Daoy (cell line): ENCODE measurements at places on chromosomes 1 and 21. TPM values are rescaled to one million over a fixed set of nuclear protein-coding genes. Genes with fewer than 3 reads are reported as not detected.

LRIG2 gene
- total RNA-seq: 5.0 and 8.6 TPM in 2 replicates

- peak; percentile 66 for DNase-seq
These were observed 60.7 kb downstream of the MORN1 start for GRCh38 chr1:2330519-2331199.

DNA sequence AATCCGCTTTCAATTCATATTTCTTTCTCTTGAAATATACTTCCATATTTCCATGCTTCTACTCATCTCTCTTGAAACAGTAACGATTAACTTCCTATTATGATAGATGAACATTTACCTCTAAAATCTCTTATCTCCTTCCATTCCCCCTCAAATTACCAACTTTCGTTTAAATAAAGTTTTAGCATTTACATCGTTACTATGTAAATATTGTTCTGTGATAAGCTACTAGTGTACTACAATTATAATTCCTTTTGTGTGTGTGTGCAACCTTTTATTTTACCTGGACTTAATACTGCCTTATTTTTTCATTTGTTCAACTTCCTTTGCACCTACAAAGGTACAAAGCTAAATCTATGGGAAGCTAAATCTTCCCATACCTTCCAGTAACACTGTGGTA, 4.5 kb downstream of the FOXE3 start:
- DNase-seq: no peak

GRCh38 chr1:29011775-29012174, 97.4 kb downstream of the EPB41 start:
- DNase-seq: no peak

DNA sequence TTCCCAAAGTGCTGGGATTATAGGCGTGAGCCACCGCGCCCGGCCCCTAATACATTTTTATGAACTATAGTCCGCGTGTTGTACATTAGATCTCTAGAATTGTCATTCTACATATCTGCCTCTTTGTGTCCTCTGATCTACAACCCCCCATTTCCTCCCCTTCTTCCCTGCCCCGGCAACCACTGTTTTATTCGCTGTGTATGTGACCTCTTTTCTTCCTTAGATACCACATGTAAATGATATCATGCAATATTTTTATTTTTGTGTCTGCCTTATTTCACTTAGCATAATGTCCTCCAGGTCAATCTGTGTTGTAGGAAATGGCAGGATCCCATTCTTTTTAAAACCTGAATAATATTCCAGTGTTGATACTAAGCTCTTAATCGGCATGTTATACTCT, 99.5 kb upstream of the NRIP1 start:
- no peak for DNase-seq

DNA sequence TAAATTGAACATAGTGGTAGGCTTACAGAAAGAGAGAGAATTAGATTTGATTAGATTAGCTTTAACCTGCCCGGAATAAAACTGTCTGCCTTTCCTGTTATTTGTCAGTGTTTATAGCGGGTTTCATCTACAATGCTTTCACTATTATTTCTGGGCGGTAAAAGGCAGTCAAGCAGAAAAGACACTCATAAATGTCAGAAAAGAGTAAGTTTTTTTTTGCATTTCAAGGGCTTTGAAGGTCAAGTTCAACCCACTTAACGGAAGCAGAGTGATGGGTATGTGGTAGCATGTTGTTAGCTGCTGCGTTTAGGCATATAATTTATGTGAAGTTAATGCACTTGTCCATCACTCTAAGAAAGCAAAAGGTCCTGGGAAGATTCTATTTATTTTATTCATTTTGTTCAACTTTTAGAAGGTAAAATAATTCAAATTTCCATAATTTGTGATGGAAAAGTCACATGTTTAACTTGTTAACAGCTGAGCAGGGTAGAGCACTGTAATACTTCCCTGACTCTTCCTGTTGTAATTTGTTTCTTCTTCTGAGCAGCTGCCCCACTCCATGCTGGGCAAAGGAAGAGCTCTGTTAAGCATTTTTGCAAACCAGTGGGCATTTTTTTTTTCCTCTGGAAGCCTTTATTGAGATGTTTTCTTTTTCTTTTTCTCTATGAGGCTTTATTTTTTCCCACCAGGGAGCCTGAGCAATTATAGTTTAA, 220.1 kb downstream of the ST6GALNAC3 start:
- no peak for DNase-seq

GRCh38 chr1:84253036-84253435, 48.5 kb upstream of the SAMD13 start:
- DNase-seq: peak; percentile 36

DNA sequence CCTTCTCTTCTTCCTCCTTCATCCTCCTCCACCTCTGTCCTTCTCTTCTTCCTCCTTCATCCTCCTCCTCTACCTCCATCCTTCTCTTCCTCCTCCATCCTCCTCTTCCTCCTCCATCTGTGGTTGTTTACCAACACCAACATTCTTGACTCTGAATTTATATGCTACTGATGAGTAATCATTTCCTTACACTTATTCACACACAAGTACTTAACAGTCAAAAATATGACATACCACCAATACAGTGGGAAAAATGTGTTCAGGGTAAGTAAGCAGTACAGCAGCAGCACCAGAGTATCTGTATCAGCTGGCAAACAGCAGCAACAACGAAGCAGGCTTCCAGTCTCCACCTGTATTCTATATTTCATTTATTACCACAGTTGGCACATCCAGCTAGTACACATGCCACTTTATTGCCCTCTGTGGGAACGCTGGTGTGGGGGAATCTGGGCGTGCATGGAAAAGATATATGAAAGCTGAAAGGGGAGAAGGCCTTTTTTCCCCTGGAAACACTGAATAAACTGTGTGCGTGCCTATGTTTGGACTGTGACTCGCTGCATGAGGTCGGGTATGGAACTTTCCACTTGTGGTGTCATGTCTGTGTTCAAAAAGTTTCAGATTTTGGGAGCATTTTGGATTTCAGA, 16.0 kb downstream of the ADSS2 start:
- DNase-seq: peak; percentile 34

LINGO4 gene
- not detected in 2 replicates for total RNA-seq

TFF2 gene
- total RNA-seq: not detected in 2 replicates

GRCh38 chr1:47658161-47658920, 220.5 kb downstream of the FOXD2 start:
- DNase-seq: no peak

GRCh38 chr1:2840036-2840809, 38.7 kb upstream of the TTC34 start:
- DNase-seq: peak; percentile 25

- no peak for DNase-seq
These were observed 126.4 kb downstream of the PTPRU start for GRCh38 chr1:29362764-29363163.

GOLT1A gene
- not detected in 2 replicates for total RNA-seq

GRCh38 chr1:118201524-118201923, 16.5 kb upstream of the SPAG17 start:
- no peak for DNase-seq

SH3BGRL3 gene
- total RNA-seq: 50.6 and 66.8 TPM in 2 replicates

- no peak for DNase-seq
These were observed 36.6 kb downstream of the RGL1 start for GRCh38 chr1:183841550-183841949.

GRCh38 chr1:243452092-243452491, 196.3 kb downstream of the SDCCAG8 start:
- DNase-seq: no peak

DNA sequence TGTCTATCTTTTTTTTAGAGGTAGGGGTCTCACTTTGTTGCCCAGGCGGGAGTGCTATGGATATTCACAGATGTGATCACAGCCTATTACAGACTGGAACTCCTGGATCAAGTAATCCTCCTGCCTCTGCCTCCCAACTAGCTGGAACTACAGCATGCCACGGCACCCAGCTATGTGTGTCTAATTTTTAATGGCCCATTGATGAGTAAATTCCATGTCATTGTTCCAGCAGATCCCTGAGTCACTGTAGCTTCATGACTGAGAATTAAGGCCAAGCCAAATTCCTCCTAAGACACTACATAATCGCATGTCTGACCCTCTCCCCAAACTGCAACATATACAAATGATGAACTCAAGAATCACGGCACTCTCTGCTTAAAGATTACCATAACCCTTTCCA, 84.2 kb upstream of the RGS2 start:
- peak; percentile 72 for DNase-seq

MROH9 gene
- total RNA-seq: 0.06 TPM in 1 of 2 replicates, not detected in the other

DNA sequence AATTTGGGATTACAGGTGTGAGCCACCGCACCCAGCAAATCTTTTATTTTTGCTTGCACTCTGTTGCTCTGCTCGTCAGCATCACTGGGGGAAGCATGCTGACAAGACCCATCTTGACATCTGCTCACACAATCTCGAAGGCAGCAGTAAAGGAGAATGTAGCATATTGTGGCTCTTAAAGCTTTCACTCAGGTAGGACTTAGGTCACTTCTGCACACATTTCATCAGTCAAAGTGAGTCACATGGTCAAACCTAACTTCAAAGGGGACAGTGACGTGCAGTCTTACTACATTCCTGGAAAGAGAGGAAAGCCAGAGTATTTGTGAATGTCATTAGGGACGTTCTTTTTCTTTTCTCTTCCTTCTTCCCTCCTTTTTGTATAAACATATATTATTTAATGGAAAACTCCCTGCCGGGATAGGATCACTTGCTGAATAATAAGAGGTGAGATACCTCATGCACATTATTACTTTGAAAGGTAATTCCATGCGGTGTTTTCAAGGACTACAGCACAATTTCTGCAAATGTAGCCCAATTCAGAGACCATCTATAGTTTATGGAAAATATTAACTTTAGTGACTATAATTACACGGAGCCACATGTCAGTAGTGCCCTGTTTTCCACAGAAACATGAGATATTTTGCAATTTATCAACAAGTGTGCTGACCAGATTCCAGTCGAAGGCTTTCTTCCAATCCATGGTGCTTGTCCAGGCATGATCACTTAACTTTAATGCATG, 19.3 kb upstream of the ACBD6 start:
- no peak for DNase-seq

ELAPOR1 gene
- 0.23 and 0.33 TPM in 2 replicates for total RNA-seq

GATAD2B gene
- 3.9 and 6.0 TPM in 2 replicates for total RNA-seq

DNA sequence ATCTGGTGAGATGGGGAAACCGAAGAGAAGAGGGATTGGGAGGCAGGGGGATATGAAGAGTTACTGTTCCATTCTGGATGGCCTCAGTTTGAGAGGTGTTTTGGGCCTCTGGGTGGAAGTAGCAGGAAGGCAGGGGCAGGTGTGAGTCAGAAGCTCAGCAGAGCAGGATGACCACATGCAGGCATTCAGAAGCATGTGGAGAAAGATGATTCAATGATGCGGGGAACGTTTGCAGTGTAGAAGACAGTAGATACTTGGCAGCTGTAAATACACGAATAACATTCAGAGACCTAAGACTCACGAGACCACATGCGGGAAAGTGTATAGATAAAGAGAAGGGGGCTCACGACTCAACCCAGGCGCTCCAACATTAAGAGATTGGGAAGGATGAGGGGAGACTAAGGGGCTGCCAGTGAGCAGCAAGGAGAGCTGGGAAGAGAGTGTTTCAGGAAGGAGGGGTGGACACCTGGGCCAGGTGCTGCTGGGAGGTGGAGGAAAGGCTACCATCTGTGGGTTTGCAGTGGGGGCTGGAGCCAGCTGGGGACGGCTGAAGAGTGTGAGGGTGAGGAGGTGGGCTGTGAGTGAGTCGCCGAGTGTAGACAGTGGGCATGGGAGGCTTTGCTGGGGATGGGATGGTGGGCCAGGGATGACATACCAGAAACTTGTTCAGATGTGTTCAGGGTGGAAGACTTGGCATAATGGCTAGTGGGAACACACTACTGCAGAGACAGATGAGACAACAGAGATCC, 5.8 kb upstream of the EPS8L3 start:
- DNase-seq: peak; percentile 70

DNA sequence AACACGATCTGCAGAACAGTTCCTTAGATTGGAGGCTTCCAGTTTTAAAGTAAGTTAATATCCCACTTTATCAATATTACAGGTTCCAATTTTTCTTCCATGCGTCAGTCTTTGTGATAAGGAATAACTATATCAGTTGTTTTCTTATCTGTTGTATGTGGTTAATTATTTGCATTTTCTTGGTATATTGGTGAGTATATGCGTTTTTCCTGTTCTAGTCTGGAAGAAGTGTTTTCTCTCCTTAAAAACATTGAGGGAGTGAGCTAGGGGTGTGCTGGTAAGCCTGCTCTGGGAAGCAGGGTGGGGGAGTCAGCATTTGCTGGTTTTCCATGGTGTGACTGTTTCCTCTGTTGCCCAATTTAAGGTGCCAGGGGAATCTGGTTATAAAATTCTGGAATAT, 50.2 kb upstream of the KIF1B start:
- no peak for DNase-seq

GRCh38 chr1:205226868-205227583, 720 bp upstream of the TMCC2 start:
- DNase-seq: peak; percentile 63

FCGR1A gene
- total RNA-seq: not detected in 2 replicates

LIX1L gene
- total RNA-seq: 16.0 and 21.0 TPM in 2 replicates

TDRD5 gene
- total RNA-seq: 0.03 and 0.34 TPM in 2 replicates

- DNase-seq: peak; percentile 83
These were observed 100.0 kb upstream of the HNRNPU start for GRCh38 chr1:244964112-244964971.

ATP1A4 gene
- total RNA-seq: not detected in 2 replicates

DNA sequence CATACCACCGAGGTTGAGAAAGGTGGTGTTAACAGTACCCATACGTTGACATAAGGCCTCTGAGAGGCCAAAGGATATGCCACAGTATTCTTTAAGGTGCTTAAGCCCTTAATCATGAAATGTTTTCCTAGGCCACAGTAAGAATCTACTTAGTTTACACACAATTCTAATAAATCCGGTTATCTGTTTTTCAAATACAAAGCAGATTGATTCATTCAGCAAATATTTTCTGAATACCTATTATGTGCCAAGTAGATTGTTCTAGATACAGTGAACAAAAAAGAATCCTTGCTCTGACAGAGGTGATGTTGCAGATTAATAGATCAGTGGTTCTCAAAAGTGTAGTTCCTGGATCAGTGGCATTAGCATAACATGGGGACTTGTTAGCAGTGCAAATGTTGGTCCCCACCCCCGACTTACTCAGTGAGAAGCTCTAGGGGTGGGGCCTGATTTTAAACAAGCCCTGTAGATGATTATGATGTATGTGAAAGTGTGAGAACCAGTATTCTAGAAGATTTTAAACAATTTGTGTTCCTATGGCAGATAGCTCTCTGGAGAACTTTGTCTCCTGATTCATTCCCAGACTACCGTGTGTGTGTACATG, 61.6 kb downstream of the NFIA start:
- DNase-seq: no peak

GRCh38 chr1:154422521-154422920, 17.4 kb downstream of the IL6R start:
- DNase-seq: no peak
